ENCODE measurements at places on chromosomes 1 and 21.

GRCh38 chr1:233097959-233098580 lies 147.7 kb downstream of the NTPCR start:
- H3K27me3 ChIP-seq, result no peaks in the 10 kb centered on the region
- no peaks in the 10 kb centered on the region for H3K4me1 ChIP-seq
- no peak for DNase-seq
- H3K27ac ChIP-seq, result no peak overlapping the region

DNA sequence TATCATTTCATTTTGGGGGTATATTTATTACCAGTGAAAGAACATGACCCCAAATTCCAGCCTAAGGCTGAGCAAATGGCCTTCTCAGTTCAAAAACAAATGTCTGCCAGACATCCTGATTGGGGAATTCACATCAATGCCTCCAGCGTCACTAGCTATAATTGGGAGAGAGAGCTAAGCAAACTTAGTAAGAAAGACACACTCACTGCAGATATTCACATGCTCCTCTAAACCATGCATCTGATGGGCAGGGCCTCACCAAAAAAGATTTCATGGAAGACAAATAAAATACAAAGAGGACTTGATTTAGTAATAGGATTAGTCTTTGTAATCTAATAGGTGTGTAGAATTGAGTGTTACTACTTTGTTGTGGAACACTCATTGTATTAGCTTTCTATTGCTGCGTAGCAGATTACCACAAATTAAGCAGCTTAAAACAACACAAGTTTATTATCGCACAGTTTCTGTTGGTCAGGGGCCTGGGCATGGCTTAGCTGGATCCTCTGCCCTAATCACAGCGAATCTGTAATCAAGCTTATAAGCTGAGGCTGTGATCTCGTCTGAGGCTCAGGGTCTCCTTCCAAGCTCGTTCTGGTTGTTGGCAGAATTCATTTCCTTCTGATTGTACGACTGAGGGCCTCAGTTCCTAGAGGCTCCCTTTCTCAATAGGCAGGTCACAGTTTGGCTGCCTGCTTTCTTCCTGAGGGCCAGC lies 243.0 kb downstream of the PBX1 start:
- H3K36me3 ChIP-seq, result no peaks in the 10 kb centered on the region
- no peaks in the 10 kb centered on the region for H3K27me3 ChIP-seq
- H3K4me1 ChIP-seq, result no peaks in the 10 kb centered on the region
- no peak overlapping the region for H3K27ac ChIP-seq

DNA sequence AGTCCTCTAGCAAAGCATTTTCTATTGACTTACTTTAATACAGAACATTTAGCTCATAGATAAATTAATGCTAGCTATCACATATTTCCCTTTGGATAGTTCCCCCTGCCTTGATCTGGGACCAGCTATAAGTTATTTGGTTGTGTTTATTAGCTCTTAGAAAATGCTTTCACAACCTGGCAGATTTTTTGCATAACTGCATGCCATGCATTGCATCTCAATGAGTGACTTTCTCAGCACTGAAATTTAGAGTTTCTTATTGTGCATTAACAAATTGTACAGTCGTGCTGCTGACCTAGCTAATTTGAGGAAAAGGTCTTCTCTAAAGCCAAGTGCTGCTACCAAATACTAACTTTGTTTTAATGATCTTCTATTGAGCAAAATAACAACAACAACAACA lies 164.8 kb downstream of the PLPPR5 start:
- H3K4me1 ChIP-seq, result peaks cover 19% of the 10 kb centered on the region
- no peaks in the 10 kb centered on the region for H3K27me3 ChIP-seq
- DNase-seq, result no peak

DNA sequence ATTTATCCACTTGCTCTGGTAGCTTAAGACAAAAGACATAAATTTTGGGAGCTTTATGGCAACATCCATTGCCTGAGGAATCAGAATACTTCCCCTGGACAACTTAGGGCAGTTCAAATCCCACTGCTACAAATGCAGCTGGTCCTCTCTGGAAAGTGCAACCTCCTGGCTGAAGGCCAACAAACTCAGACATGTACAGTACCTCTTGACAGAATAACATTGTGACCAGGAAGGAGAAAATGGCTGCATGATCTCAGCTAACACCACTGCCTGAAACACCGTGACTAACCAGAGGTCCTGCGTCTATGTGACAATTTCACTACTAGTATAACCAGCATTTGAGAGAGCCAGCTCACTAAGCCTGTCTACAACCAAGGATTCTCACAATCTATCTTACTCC lies 218.9 kb downstream of the CRB1 start:
- no peak overlapping the region for H3K27ac ChIP-seq
- H3K4me1 ChIP-seq, result no peaks in the 10 kb centered on the region
- DNase-seq, result no peak
- H3K4me3 ChIP-seq, result no peak overlapping the region
- H3K36me3 ChIP-seq, result no peaks in the 10 kb centered on the region

GRCh38 chr1:244705261-244706234 lies 52.6 kb downstream of the DESI2 start:
- H3K4me3 ChIP-seq, result no peak overlapping the region
- no peaks in the 10 kb centered on the region for H3K27me3 ChIP-seq
- H3K36me3 ChIP-seq, result peaks cover 14% of the 10 kb centered on the region
- H3K27ac ChIP-seq, result no peak overlapping the region

DNA sequence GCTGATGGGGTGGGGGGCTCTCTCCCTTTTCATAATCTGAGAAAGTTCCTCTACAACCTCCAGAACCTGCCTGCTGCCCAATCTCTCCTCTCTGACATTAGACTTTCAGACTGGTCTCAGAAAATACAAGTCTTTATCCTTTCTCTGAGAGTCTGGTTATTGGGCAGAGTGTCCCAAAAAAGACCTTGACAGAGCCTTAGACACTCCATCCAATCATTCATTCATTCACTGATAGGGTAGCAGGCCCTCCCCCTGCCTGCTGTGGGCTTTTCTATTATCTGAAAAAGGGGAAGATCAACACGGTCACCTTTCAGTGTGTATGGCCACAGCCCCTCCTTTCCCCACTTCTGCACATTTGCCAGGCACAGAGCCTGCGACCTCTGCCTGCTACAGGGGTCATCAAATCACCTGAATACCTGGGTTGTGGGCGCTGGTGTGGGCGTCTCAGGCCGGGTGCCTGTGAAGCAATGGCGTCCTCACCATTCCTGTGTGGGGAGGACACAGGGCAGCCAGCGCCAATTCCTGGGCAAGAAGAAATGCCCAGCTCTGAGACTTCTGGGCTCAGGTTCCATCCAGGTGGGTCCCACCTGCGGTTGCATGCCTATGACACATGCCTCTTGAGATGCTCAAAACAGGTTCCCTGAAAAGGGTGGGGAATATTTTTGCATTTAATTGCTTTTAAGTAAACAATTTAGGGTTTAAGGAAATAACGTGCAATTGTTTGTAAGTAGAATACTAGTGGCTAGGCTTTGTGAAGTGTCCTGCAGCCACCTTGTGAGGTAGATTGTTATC lies 52.8 kb downstream of the ELK4 start:
- no peak overlapping the region for H3K27ac ChIP-seq
- H3K4me3 ChIP-seq, result no peak overlapping the region
- H3K4me1 ChIP-seq, result no peaks in the 10 kb centered on the region
- peaks cover 59% of the 10 kb centered on the region for H3K27me3 ChIP-seq
- H3K36me3 ChIP-seq, result peaks cover 1% of the 10 kb centered on the region
- no peak for DNase-seq

DNA sequence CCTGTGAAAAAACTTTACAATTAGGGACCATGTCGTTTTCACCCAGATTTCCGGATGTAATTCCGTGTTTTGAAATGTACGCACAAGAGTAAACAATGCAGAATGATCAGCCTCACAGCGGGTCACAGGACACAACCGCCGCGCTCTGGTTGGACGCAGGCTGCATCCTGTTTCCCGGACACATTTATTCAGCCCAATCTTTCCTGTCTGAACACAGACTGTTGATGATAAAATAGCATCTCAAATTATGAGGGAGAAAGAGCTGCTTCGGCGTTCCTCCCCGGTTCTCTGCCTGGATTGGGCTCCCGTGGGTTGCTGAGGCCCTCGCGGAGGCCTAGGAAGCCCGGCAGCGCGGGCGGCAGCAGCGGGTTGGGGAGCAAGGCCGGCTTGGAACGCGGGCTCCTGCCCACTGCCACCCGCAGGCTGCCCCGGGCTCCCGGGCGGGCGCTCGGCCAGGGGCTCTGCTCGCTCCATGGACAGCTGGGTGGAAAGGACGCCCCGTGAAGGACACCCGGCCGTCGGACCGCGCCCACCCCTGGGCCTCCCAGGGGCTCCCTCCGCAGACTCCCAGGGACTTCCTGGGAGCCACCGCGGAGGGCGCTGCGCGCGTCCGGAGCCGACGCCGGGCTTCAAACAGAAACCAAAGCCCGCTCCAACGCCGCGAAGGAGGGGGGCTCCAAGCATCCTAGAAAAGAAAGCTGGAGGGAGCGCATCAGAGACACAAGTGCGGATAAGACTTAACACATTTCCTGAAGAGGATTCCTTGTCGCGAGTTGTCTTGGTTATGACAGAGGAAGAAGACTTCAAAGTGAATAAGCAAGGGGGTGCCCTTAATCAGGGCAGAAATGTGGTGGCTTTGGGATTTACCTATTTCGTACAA lies 122.3 kb downstream of the ESRRG start:
- H3K36me3 ChIP-seq, result no peaks in the 10 kb centered on the region
- DNase-seq, result no peak
- no peaks in the 10 kb centered on the region for H3K27me3 ChIP-seq
- no peak overlapping the region for H3K27ac ChIP-seq
- no peaks in the 10 kb centered on the region for H3K4me1 ChIP-seq

GRCh38 chr1:71223641-71224340 lies 143.0 kb upstream of the ZRANB2 start:
- DNase-seq, result no peak
- no peaks in the 10 kb centered on the region for H3K36me3 ChIP-seq
- no peak overlapping the region for H3K4me3 ChIP-seq
- H3K4me1 ChIP-seq, result no peaks in the 10 kb centered on the region
- H3K27ac ChIP-seq, result no peak overlapping the region

- H3K27ac ChIP-seq, result no peak overlapping the region
- no peak for DNase-seq
- peaks cover 4% of the 10 kb centered on the region for H3K36me3 ChIP-seq
- H3K27me3 ChIP-seq, result no peaks in the 10 kb centered on the region
- no peaks in the 10 kb centered on the region for H3K4me1 ChIP-seq
- H3K4me3 ChIP-seq, result no peak overlapping the region
Measured at GRCh38 chr1:93576746-93577145, 104.9 kb downstream of the BCAR3 start.

GRCh38 chr1:8858888-8859706 lies 19.4 kb downstream of the ENO1 start:
- no peak overlapping the region for H3K27ac ChIP-seq
- DNase-seq, result peak; percentile 34
- peaks cover 20% of the 10 kb centered on the region for H3K4me1 ChIP-seq
- H3K27me3 ChIP-seq, result no peaks in the 10 kb centered on the region

- no peak overlapping the region for H3K27ac ChIP-seq
- peaks cover 1% of the 10 kb centered on the region for H3K36me3 ChIP-seq
- DNase-seq, result no peak
Measured at GRCh38 chr1:61752921-61753389, 10.7 kb downstream of the PATJ start.

GRCh38 chr1:56961426-56961825 lies 4.4 kb downstream of the C8B start:
- no peak overlapping the region for H3K27ac ChIP-seq
- no peak overlapping the region for H3K4me3 ChIP-seq
- peaks cover 12% of the 10 kb centered on the region for H3K27me3 ChIP-seq
- no peak for DNase-seq
